ENCODE measurements at places on chromosomes 6 and 20. TPM values are rescaled to one million over a fixed set of nuclear protein-coding genes. Genes with fewer than 3 reads are reported as not detected.

DNA sequence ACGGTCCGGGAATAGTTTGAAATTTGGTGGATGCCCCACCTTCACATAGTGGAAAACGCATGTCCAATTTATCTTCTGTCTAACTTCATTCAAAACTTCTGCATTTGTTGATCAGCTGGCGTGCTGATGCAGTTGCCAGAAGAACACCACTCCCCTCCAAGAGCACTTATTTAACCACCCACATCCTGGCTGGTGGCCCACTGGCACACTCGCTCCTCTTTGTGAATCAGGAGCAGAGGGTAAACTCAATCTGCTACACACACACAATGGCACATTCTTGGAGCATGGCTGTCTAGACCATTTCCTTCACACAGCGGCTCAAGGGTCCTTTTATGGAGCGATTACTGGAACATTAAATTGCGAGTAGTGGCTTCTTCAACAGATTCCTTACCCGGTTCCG lies 55.1 kb upstream of the CEP162 start:
- no peak for DNase-seq

DNA sequence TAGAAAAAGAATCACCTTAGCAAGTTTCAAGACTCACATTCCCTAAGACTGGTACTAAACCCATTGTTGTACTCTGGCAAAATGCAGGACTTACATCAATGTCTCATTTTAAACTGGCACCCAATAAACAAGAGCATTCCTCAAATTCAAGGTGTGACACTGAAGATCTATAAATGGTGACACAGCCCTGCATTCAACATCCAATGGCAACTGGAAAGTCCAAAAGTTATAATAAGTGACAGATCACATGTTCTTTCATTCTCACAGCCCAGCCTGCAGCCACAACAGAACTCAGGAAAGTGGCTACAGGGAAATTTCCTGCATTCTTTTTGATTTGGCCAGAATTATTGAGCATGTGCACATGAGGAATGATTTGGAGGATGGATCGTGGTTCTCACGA lies 57.5 kb downstream of the MBOAT1 start:
- no peak for DNase-seq

GRCh38 chr20:8061861-8062518 lies 42.4 kb upstream of the TMX4 start:
- DNase-seq: no peak

GRCh38 chr6:136784910-136785746 lies 7.1 kb downstream of the MAP3K5 start:
- no peak for DNase-seq

- no peak for DNase-seq
Observed at GRCh38 chr6:129267028-129267427, 384.1 kb downstream of the LAMA2 start.

- peak; percentile 38 for DNase-seq
Observed at GRCh38 chr6:12150812-12151432, 138.8 kb downstream of the HIVEP1 start.

The RCAN2 gene
- total RNA-seq: not detected

The RUNX2 gene
- not detected for total RNA-seq

The XKR7 gene
- not detected for total RNA-seq

- DNase-seq: no peak
Observed at GRCh38 chr6:73227606-73228255, 2.4 kb upstream of the KHDC1L start.

- no peak for DNase-seq
Observed at GRCh38 chr6:56750686-56751085, 108.0 kb upstream of the DST start.

DNA sequence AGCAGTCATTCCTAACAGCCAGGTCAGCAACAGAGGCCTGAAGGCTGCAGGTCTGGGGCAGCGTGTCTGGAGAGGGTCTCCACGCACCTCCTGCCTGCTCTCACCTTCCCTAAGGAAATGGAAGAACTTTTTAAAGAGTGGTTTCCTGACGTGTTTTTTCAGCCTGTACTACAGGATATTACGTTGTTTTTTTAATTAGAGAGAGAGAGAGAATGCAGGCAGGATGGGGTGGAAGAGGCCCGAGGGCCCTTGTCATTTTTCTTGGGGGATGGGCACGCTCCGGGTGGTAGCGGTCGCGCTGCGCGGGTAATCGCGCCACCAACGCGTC lies 2.1 kb downstream of the DLL1 start:
- DNase-seq: no peak

GRCh38 chr6:30974490-30975252 lies 8.8 kb upstream of the MUC21 start:
- DNase-seq: no peak

DNA sequence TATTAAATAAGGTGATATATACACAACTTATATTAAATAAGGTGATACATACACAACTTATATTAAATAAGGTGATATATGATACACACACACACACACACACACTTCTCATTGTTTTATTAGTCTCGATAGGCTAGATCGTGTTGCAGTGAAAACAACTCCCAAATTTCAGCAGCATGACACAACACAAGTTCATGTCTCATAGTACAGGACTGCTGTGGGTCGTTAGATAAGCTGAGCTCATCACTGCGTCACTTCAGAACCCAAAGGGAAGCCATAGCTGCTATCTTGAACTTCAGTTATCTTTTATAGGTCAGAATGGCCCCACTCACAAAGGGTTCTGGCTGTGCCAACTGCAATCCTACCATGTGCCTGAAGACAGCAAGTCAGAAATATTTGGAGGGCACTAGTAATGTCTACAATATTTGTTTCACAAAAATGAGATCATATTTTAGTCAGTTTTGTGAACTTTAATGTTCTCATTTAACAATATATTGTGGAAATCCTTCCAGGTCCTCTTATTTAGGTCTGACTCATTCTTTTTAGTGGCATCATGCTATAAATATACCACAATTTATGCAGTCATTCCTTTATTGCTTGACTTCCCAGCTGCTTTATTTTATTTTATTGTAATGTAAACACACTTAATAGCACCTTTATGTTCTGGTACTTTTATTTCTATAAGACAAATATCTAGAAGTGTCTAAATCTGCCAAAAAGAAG lies 290.2 kb downstream of the PHACTR1 start:
- DNase-seq: no peak

- no peak for DNase-seq
Observed at GRCh38 chr6:73688351-73688750, 7.7 kb upstream of the CD109 start.

The HINT3 gene
- 22.8 TPM for total RNA-seq

DNA sequence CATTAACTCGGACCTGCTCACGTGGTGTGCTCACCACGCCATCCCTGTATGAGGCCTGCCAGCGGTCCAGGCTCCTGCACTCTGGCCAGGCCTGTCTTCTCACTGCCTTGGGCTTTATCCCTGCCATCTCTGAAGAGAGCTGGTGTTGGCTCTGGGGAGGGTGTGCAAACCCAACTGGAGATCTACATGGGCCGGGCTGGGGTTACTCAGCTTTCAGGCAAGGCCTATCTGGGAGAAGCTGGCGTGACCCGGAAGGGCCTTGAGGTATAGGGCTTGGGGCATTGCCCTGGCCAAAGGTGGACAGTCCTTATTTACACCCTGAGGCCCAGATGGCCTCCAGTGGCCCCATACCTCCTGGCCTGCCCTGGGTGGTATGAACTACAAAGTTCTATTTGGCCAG lies 5.0 kb downstream of the SLC29A1 start:
- no peak for DNase-seq

DNA sequence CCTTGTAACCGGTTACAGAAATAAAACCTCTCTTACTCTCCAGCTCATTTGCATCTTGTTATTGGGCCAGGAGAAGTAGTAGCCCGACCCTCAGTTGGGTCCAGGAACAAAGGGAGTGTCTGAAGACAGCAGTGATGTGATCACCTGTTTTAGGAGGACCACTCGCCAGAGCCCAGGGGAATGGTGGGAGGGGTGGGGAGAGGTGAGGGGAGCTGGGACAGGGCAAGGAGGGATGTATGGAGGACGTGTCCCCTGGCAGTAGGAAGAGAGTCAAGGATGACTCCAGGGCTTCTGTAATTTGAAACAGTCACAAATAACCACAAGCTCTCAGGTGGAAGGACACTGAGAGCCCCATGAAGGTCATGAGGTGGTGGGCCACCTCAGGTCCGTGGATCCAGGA lies 1.4 kb upstream of the PCMTD2 start:
- DNase-seq: no peak

- no peak for DNase-seq
Observed at GRCh38 chr20:2220298-2220697, 75.5 kb upstream of the TGM3 start.

DNA sequence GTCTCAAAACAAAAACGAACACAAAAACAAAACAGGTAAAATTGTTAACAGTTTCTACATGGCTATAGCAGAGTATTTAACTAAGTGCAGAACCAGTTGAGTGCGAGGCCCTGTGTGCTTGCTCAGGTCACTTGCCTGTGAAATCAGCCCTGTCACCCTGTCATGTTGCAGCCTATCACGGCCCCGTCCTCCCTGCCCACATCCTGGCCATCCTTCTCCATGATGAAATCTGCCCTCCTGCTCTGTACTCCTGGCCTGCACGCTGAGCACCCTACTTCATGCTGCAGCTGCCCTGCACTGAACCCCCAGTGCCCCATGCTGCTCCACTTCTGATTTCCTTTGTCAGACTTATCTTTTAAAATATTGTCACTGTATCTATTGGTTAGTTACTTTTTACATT lies 62.4 kb downstream of the DTD1 start:
- no peak for DNase-seq

- no peak for DNase-seq
Observed at GRCh38 chr6:90411292-90411781, 114.7 kb upstream of the BACH2 start.

- no peak for DNase-seq
Observed at GRCh38 chr6:57313711-57314471, 3.5 kb upstream of the PRIM2 start.

The LY86 gene
- total RNA-seq: not detected

The SASH1 gene
- total RNA-seq: 8.2 TPM

The HEY2 gene
- 0.04 TPM for total RNA-seq

The NKX2-4 gene
- total RNA-seq: not detected

GRCh38 chr6:64103480-64103879 lies 467.9 kb downstream of the PHF3 start:
- DNase-seq: no peak

DNA sequence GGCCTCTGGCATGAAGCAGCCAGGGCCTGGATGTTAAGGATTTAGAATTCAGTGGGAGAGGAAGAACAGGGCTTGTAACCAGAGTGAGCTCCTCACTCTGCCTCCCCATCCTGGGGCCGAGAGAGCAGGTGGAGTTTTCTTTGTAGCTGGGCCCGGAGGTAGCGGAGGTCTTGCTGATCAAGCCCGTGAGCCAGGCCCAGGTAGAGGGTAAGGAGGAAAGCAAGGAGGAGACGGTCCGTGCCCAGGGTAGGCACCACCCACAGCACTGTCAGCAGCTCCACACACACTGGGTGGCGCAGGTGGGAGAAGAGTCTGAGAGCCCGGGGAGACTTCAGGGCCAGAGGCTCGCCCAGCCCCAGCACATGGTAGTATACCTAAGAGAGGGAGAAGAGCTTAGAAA lies 2.1 kb upstream of the PPP1R18 start:
- DNase-seq: no peak

- no peak for DNase-seq
Observed at GRCh38 chr6:46719099-46719498, 16.1 kb downstream of the PLA2G7 start.

The LYRM4 gene
- total RNA-seq: 64.6 TPM

Data from HepG2 (cell line).